ENCODE measurements at places on chromosomes 7 and 10.

GRCh38 chr7:46850563-46851330 lies 731.2 kb downstream of the TNS3 start:
- no peak for DNase-seq

GRCh38 chr7:29315892-29316270 lies 121.3 kb downstream of the CHN2 start:
- no peak for DNase-seq

GRCh38 chr7:2521952-2522591 lies 2.5 kb downstream of the LFNG start:
- peak; percentile 65 for DNase-seq

- DNase-seq = peak; percentile 9
These were observed 68.1 kb downstream of the VPS41 start for GRCh38 chr7:38840736-38841460.
